ENCODE measurements at places on chromosomes 6 and 20.
A peak's percentile ranks its signal among the peaks of the same experiment; 100 is the strongest.

DNA sequence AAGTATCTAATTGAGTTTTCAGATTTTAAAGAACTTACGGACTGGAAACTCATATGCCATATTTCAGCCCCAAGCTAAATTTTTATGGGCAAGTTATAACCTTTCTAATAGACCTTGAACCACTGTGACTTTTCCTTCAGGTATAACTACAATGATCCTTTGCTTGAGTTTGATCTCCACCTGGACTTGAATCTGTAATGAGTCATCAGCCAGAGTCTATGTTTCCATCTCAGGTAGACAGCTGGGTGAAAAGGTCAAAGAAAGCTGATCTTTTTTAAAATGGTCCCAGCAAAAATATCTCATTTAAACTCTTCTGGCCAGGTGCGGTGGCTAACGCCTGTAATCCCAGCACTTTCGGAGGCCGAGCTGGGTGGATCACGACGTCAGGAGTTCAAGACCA lies 88.4 kb upstream of the SGK1 start:
- DNase-seq, result no peak

DNA sequence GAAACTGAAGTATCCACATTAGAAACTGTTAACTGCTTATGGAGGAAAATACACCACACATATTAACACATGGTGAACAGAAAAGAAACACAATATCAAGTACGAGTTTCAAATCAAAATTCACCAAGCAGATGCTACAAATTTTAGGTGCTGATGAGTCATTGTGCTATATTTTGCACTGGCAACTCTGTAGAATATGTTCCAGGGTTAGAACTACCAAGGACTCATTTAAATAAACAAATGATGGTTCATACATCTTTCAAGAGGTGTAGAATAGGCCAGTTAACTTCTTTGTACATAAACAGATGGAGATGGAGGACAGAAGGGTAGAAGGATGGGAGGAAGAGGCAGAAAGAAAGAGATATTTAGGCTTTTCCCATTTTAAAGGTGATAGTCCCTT lies 184.9 kb downstream of the ARHGAP18 start:
- peak; percentile 65 for DNase-seq

DNA sequence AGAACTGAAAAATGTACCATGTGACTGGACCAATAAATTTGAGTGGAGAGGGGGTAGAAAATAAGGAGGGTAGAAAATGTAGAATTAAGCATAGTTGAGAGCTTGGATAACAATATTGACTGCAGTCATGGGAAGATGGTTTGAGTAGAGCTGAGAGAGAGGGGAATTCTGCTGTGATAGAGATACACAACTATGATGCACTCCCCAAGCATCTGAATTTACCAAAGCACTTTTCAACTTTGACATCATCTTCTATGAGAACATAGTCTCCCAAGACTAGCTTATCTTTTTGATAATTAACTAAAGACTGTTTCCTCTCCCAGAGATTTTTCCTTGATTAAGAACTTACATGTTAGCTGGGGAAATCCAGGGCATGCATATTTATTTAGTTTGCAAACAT lies 103.1 kb downstream of the TNFRSF21 start:
- peak; percentile 61 for DNase-seq

GRCh38 chr6:28876710-28877109 lies 47.1 kb downstream of the TRIM27 start:
- no peak for DNase-seq

GRCh38 chr6:138586638-138587037 lies 87.3 kb upstream of the NHSL1 start:
- no peak for DNase-seq

DNA sequence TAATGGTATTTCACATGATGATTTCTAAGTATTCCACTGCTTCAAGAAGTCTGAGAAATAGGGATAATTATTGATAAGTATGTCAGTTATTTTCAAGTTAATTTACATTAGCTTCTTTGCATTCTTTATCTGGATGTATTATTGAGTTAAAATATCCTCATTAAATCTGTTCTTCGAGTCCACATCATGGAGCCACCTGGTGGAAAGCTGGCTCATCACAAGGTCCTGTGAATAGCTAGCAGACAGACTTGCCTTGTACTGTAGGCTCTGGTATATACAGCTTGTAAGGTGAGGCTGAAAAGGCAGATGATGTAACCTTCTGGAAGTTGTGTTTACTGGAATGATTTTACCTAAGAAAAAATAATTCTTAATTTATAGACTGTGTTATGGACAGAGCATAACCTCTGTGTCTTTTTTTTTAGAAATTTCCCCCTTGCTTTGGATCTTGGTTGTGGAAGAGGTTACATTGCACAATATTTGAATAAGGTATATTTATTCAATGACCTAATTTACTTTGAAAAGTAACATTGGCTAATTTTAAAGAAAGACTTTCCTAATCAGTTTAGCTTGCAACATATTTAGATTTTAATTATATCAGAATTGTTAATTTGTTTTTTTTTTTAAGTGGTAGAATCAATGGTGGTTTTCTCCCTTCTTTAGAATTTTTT lies 3.5 kb downstream of the NDUFAF5 start:
- peak; percentile 81 for DNase-seq

GRCh38 chr6:74404366-74404765 lies 708.4 kb downstream of the CD109 start:
- DNase-seq, result no peak
